ENCODE measurements at places on chromosomes 2 and 18.

DNA sequence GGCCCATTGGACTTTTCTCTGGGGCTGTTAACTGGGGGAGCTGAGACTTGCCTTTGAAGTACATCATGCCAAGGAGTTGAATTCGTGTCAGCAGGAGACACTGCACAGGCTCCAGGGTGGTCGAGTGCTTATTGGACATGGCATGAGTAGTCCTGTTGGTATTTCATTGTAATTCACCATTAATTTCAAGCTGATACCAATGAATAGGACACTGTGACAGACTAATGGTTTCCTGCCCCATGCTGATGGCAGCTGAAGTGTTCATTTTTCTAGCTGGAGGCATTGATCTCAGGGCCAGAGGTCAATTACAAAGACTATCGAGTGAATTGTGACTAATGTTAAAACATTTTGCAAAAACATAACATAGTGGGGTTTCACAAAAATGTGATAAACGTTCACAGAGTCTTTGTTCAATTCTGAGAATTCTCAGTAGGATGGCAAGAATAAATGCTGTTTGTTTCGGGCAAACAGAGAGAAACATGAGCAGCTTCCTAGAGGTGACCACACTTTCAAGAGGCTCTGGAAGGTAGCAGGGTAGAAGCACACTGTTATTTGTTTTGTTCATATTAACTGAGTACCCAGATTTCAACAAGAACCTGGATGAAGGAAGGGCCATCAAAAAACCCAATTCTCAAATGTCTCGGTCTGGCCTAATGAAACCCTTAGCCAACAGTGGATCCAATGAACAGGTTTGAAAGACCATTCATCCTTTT lies 90.6 kb upstream of the ARL4C start:
- DNase-seq = no peak

- DNase-seq = peak; percentile 59
These were observed at the start of gene EMILIN2 for GRCh38 chr18:2846636-2847316. Gene EMILIN2, plus strand, starts transcription at chr18:2847006. Its CDS starts 183 bp downstream, at chr18:2847189.

DNA sequence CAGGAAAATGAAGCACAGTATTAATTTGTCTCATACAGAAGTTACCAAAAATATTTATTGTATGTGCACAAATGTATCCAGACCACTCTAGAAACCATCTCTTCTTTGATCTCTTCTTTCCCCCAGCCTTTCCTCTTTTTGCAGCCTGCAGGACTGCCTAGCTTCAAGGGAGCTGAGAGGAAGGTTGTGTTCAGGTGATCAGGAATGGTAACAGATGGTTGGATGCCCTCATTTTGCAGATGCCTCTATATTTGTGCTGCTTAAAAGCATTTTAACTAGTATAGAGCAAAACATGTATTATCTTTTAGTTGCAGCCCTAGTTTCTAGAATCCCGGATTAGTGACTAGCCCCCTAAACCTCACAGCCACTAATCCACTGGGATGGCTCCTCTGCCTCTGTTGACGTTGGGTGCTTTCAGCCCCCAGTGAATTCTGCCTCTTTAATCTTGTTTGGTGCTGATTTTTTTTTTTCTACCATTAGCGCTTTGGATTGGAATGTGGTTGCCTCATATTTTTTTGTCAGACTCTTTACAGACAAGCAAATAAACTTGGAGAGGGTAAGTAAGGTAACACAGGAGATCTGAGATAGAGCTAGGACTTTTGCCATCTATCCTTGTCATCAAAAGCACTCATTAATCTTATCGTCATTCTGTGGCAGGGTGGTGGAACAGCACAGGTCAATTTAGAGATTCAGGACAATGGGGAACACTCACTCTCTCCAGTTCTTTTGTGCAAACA lies 103.8 kb upstream of the NDUFV2 start:
- peak; percentile 58 for DNase-seq

DNA sequence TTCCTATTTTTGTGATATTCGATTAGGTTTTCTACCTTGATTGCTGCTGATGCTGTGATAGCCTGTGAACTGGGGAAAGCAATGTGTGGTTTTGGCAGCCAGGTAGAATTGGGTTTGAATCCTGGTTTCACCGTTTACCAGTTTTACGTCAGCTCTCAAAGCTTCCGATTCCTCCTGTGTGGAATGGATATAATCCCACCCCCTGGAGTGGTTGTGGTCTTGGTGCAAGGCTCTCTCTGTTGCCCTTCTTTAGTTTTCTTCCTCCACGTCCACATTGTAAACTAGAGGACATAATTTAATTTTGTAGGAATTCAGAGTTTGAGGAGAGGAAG lies 45.0 kb downstream of the PHLPP1 start:
- no peak for DNase-seq

- DNase-seq = peak; percentile 60
These were observed 14.1 kb downstream of the CEP68 start for GRCh38 chr2:65070172-65070830.

- peak; percentile 15 for DNase-seq
These were observed 105.7 kb downstream of the RDH14 start for GRCh38 chr2:18454692-18455235.

- DNase-seq = no peak
These were observed 161.9 kb upstream of the SPATS2L start for GRCh38 chr2:200144571-200144970.

- no peak for DNase-seq
These were observed 55.6 kb downstream of the MYT1L start for GRCh38 chr2:2275451-2275850.

DNA sequence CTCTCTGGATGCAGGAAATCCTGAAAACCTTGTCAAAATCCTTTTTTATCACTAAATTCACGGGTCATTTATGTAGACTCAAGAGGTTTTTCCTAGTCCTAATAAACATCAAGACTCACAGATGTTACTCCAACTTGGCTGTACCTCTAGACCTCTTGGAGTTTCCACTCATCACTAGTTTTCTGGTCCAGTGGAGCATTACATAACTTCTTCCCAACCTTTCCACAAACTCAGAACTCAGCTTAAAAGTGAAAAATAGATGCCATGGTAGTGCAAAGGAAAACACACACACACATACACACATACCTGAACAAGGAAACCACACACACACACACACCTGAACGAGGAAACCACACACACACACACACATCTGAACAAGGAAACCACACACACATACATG lies 807.2 kb downstream of the LRP1B start:
- no peak for DNase-seq

- DNase-seq = no peak
These were observed 85.4 kb upstream of the ATG16L1 start for GRCh38 chr2:233165895-233166661.

GRCh38 chr18:35694808-35695207 lies 113.3 kb downstream of the GALNT1 start:
- DNase-seq = no peak

DNA sequence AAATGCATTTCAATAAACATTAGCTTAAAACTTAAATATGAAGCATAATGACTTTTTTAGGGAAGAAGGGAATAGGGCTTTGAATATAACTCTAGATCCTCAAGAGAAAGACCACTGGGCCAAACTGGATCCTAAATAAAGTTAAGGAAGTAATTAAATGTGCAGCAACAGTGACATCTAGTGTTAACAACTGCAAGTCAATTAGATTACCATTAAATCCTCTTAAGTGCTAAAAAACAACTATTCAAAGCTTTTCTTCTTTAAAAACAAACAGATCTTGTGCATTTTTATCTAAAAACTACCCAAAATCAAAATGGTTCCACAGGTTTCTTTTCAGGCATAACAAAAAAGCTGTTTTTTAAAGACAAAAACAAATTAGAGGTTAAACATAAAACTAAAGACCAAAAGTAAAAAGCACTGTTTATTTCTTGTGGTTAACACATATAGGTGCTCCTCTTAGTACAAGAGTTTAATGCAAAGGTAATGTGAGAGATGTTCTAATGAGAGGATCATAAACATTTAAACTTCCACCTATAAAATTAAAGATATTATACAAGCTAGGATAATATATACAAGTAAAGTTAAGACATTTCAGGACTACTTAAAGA lies 111.4 kb downstream of the THADA start:
- peak; percentile 34 for DNase-seq

DNA sequence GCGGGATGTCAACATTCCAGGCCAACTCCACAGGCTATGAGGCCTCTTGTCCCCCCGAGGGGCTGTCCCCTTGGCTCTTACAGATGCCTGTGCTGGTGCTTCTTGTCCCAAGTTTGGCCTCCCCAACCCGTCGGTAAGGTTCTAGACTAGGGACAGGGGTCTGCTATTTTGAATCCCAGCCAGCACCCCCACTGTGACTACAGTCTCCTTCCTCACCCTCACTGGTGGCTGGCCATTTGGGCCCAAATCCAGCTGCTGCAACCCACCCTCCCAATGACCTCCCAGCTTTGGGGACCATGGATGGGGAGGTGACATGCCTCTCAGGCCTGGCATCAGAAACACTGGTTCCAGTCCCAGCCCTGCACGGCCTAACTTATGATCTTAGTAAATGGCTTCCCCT lies 18.7 kb downstream of the CFAP65 start:
- no peak for DNase-seq

GRCh38 chr2:62309465-62310091 lies 113.7 kb downstream of the B3GNT2 start:
- DNase-seq = no peak

GRCh38 chr2:105143467-105144151 lies 97.9 kb upstream of the GPR45 start:
- peak; percentile 33 for DNase-seq

- DNase-seq = no peak
These were observed 87.4 kb downstream of the RNF144A start for GRCh38 chr2:7004636-7005035.

DNA sequence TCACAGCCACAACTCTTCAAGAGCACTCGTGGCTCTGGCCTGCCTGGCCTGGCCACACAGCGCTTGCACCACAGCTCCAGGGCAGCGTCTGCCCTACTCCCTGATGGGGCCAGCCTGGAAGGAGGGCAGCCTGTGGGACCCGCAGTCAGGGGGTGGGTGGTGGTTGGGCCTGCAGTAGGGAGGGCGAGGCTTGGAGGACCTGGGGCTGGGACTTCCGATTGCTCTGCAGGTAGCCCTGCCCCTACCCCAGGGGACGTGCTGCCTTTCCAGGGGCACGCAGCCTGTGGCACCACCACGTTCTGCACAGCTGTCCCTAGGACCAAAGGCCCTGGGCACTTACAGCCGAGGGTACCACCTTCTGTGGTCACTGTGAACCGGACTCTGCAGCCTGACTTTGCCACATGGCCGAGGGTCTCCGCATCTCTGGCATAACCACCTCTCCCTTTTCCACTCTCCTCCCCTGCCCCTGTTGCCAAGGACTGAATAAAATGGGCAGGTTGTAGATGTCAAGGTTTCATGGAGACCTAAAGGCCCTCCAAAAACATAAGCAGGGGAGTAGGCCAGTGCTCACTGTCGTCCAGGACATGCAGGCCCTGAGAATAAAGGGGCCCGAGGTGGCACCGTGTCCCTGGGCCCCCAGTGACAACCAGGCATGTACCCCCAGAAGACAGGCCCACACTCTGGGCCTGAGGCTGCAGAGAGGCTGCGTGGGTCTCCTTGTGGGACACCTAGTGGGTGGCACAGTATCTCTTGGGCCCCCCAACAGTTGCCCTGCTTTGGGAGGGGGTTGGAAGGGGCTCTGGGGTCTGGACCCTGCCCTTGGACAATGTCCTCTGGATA lies 87.3 kb downstream of the INHBB start:
- DNase-seq = no peak

GRCh38 chr2:38598200-38598990 lies 4.3 kb downstream of the HNRNPLL start:
- DNase-seq = peak; percentile 12

DNA sequence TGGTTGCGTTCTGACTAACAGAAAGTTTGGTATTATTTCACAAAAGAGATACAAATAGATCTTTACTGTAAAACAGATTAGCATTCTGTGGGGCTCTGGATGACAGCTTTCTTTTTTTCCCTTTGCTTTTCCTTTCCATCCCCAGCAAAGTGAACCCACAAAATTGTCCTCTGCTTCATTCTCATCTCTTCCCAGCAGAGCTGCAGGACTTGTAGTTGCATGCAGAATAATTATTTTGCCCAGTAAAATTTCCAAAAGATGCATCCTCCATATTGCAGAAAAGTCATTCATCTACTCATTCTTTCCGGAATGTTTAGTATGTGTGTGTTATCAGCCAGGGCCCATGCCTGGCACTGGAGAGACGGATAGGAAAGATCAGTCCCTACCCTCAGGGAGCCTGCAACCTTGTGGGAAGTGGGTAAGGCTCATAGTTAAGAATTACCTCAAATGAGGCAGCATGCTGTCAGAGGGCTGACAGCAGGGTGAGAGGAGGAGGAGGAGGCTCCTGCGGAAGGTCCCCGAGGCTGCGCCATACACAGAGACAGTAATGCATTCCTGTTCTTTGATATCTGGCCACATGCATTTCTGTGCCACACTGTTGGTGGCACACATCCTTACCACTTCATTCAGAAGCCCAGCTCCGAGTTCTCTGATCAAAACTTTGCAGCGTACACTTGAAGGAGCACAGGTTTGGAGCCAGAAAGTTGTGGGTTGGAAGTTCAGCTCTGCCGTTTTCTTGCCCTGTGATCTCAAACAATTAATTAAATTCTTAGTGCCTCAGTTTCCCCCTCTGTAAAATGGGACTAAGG lies 225.4 kb downstream of the MYCN start:
- DNase-seq = no peak

DNA sequence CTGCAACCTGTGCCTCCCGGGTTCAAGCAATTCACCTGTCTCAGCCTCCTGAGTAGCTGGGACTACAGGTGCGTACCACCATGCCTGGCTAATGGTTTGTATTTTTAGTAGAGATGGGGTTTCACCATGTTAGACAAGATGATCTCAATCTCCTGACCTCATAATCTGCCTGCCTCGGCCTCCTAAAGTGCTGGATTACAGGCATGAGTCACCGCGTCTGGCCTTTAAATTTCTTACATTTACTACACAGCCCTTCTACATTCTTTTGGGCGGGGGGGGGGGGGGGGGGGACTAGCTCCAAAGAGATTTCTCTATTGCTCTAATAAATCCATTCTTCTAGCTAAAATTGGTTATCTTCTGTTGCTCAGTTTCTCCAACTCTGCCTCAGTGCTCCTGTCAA lies 964.9 kb upstream of the ACVR2A start:
- DNase-seq = no peak

DNA sequence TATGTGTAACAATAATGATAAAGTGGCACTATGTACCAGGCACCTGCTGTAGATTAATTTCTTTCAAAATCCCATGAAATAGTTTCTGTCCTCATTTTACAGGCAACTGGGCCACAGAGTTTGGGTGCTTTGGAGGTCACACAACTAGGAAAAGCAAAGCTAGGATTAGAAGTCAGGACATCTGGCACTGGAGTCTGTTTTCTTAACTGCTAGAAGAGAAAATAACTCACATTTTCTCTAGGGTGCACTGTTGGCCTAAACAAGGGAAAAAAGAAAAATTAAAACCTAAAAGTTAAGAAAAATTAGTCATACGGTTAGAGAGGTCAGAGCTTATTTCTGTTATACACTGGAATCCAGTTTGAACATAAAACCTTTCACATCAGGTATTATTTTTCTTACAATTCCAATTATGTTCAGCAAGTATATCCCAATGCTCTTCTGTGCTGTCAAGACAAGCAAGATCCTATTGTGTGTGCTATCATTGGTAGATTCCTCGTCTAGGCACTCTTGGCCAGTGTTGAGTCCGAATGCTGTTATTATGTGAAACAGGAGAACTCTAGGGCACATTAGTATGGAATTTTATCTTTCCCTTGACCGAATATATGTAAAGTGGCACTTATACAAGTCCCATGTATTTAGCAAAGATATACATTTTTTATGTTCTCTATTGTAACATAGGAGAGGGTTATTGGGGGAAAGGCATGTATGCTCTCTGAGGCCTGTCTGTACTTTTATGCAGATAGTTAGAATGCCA lies 1.5 kb upstream of the OSGEPL1 start:
- peak; percentile 7 for DNase-seq

- DNase-seq = no peak
These were observed 272.3 kb downstream of the RAD51AP2 start for GRCh38 chr2:17245906-17246305.

- no peak for DNase-seq
These were observed 25.9 kb downstream of the CNTNAP5 start for GRCh38 chr2:124050833-124051497.
